Activated T-cell treated with anti-CD3 and anti-CD28 coated beads for 48 hours (primary cell): ENCODE measurements at places on chromosomes 12 and 14.

DNA sequence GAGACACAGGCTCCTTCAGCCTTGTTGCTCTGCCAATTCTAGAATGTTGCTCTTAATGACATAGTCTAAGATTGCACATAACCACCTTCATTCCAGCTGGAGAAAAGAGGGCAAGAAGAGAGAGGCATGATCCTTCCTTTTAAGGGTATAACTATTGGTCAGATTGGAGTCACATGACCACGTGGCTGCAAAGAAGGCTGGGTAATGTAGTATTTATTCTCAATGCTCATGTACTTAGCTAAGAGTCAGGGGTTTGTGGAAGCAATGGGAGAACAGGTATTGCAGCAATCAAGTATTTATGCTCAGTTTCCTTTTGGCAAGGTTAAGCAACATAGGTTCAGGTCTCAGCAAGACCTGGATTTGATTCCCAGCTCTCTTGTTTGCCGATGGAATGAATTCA lies 298.8 kb upstream of the TBX3 start:
- DNase-seq = no peak

GRCh38 chr12:131528144-131528543 lies 182.7 kb upstream of the SFSWAP start:
- DNase-seq = no peak

- no peak for DNase-seq
Observed at GRCh38 chr14:23025151-23025814, 9.4 kb downstream of the PSMB5 start.

DNA sequence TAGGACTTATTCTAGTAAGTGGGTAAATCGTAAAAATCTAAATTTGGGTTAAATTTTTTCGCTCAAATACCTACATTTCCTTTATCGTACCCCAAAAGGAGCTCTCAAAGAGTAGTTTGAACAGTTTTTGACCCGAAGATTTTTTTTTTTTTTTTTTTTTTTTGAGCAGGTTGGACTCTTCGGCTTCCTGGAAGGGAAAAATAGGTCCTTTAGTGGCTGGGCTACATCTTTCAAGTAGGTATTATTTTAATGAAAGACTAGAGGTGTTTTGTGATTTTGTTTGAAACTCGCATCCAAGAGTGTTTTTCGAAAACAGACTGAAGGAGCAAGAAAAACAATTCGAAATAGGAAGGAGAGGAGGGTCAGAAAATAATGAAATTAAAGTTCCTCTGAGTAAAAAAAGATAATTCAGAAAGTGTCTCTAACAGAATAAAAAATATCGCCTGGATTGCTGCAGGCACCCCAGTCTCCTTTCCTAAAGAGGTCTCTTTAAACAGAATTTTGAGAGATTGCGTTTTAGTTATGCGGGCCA lies 6.0 kb downstream of the CDKN1B start:
- DNase-seq = no peak

DNA sequence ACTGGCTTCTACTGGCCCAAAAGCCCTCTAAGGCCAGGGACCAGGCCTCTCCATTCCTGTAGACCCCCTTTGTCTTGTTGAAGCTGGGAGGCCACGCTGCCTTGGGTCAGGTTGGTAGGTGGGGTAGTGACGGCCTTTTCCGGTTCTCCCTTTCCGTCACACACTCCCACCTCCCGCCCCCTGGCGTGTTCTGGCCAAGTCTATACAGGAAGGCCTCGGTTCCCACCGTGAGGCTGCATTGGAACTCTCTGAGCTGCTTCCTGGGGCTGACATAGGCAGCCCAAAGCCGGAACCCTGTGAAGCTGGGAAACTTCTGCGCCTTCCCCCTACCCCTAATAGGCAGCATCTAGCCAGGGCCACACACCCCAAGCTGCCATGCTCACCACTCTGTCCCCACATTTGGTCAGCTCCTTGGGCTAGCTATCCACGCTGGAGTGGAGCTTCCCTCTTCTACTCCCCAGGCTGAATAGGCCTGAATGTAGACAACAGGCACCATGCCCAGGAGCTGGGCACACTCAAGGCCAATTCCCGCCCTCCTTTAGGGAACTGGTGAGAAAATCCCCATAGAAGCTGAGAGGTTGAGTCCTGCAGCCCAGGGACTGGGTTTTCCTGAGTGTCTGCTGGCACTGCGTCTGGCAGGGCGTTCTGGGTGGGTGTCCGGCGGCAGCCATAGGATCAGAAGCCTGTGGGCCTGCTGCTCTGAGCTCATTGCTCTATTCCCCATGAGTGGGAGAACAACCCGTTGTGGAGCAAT lies 35.7 kb downstream of the RIN3 start:
- DNase-seq = no peak

GRCh38 chr12:57235017-57235727 lies 5.7 kb downstream of the SHMT2 start:
- DNase-seq = no peak

- no peak for DNase-seq
Observed at GRCh38 chr12:38392554-38393144, 76.1 kb downstream of the ALG10B start.

- DNase-seq = no peak
Observed at GRCh38 chr12:113284751-113285150, 50.2 kb downstream of the SLC8B1 start.

DNA sequence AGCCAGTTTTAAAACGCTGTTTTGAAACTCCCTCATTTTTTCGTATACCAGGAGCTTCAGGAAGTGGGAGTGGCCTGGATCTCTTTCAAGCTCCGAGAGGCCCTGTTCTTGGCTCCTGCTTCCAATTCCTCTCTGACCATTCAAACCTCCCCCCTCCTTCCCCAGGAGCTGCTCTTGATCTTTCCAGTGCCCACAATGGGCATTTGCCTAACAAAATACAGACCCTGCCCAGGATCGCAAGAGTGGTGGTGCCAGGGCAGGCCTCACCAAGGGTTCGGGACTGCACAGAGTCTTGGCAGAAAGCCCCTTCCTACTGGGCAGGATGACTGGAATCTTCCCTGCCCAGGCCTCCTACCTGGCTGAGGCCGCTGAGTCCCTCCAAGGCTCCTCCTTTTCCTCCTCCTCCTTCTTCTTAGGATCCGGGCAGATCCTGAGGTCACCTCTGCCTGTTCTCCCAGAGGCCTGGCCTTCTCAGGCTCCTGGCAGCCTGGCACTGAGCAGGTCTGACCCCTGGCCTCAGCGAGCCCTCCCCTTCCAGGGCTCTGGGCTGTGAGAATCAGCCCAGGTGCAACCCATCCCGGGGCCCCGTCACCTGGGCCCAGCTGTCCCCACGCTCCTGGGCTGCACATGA lies 46.9 kb upstream of the NOS1 start:
- DNase-seq = no peak

GRCh38 chr12:122374707-122375106 lies 47.8 kb downstream of the CLIP1 start:
- no peak for DNase-seq

DNA sequence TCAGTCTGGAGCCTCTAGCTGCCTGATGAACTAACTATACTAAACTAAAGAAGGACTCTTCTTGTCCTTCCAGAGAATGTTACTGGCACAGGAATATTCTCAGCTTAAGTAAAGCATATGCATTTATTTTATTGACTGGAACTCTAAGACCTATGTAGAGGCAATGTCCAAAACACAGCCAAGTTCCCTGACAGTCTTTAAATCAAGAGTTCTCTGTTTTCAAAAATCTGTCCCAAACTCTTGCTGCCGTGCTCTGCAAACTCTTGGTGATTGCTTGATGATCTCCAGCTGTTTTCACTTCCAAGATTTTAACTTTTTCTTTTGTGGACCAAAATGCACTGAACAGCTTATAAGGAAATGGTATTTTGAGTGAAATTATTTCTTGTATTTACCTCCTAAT lies 67.5 kb upstream of the DAAM1 start:
- no peak for DNase-seq

DNA sequence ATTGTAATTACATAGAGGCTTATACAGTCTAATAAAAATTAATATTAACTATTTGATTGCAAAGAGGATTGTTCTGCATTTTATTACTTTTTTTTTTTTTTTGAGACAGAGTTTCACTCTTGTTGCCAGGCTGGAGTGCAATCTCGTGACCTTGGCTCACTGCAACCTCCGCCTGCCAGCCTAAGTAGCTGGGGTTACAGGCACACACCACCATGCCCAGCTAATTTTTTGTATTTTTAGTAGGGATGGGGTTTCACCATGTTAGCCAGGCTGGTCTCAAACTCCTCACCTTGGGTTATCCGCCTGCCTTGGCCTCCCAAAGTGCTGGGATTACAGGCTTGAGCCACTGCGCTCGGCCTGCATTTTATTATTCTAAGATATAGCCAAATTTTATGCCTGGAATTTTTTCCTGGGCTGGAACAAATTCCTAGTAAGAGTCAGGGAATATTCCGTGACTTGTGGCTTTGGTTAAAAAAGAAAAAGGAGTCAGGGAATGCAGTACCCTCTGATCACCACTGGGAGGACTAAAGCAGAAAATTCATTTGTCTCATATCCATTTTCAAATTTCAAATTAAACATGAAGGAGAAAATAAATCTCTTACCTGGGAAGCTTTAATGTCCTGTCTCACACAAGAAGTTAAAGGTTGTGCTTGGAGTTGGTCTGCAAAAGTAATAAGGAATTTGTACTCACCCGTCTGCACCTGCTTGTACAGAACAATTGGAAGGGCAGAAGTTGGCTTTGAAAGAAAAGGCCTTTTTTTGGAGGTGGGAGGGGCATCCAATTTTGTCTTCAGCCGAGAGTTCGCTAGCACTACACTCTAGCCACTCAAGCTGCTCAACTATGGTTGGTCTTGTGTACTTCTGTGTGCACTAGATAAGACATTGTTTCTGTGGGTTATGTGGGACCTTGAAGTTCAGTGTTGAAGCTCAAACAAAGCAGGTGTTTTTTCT lies 8.7 kb downstream of the MARK3 start:
- DNase-seq = no peak

DNA sequence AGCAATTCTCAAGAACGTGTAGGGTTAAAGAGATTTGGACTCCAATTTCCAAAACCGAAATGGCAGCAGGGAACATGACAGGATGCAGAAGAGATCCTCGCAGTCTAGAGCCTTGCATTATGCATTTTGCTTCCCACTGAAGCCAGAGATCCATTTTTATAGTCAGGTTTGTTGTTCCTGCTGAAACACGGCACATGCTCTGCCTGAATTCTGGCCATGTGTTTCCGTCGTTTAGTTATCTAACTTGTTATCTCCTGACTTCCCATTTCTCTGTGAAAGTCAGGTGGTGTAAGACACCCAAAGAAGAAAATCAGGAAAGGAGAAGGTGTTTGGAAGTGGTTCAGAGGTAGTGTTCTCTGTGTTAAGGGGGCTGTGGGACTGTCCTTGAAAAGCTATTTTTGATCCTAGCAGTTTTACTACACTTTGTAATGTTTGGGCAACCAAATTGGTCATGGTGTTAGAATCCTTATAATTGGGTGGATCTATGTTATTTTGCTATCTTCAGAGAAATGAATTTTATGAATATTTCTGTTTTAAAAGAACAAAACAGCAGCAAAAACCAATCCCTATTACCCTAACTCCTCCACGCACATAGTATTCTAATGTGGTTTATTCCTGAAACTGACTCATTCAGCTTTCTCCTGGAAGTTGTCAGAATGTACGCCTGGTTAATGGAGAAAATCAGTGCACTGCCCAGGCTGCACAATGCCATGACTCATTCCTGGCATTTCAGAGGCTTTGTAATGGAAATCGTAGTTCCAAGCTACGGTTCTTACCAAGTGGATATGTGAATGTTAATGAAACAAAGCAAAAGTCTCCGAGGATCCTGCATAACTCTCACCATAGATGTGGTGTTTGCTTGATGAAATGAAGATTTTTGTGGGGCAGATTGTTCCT lies 110.1 kb downstream of the SAMD4A start:
- DNase-seq = no peak

DNA sequence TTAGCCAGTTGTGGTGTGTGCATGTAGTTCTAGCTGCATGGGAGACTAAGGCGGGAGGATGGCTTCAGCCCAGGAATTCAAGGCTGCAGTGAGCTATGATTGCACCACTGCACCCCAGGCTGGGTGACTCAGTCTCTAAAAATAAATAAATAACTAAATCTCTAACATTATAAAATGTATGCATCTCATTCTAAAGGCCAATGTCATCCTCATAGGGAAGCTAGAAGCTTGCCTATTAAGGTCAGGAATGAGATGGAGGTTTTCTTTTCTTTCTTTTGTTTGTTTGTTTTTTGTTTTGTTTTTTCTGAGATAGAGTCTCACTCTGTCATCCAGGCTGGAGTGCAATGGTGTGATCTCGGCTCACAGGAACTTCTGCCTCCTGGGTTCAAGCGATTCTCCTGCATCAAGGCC lies 48.8 kb upstream of the PAPLN start:
- no peak for DNase-seq

DNA sequence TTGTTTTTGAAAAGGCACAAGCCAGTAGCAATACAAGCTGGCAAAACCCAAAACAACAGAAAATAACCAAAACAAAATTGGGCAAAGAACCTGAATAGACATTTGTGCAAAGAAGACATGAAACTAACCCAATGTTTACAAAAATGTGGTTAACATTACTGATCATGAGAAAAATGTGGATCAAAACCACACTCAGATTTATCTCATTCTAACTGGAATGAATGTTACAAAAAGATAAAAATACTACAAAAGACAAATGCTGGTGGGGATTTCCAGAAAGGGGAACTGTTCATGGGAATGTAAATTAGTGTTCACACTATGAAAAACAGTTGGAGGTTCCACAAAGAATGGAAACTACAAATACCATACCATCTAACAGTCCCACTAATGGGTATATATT lies 26.6 kb downstream of the ASCL4 start:
- no peak for DNase-seq

DNA sequence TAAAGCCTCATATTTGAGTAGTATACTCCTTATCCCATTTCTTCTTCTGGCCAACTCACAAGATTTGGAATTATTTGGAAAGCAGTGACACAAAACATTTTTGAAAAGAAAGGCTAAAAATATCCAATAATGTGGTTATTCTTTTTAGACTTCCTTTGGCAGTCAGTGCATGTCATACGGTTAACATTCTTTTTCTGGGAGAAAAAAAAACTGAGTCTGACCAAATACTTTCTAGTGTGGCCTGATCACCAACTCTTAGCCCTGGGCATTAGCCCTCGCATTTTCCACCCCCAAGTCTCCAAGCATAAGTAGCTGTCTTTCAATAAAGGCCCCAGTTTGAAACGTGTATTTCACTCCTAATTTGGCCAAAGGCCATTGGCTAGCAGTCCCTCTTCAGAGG lies 5.9 kb downstream of the RASSF3 start:
- no peak for DNase-seq

GRCh38 chr12:111248236-111249017 lies 120.5 kb downstream of the PHETA1 start:
- DNase-seq = no peak

DNA sequence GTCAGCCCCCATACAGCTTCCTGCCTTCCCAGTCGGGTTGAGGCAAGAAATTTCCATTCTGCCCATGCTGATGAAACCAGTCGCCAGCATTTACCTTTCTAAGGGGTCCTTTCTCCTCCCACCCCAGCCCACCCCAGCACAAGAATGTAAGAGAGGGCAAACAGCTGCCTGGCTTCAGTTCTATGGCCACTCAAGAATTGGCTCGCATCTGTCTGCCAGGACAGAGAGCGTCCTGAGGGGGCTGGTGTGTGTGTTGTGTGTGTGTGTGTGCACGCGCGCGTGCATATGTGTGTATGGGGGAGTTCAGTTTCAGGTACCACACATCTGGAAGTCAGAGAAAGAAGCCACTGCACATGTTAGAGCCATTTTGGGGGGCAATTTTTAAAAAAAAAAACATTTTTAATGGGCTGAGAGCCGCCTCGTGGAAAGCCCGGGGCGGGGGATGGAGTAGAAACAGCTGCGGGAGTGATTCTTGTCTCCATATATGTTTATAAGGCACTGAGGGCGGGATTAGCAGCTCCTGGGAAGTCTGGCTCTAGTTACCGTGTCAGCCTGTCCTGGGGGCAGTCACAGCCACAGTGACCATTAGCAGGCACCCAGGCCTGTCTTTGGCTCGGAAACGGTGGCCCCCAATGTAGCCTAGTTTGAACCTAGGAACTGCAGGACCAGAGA lies at the start of gene WNT5B:
Gene WNT5B (plus strand): TSS at position 566 of the 672 bp plus-strand sequence. CDS start 2,124 bp downstream, outside the sequence.
- DNase-seq = no peak

GRCh38 chr14:50403419-50403818 lies 6.7 kb upstream of the CDKL1 start:
- DNase-seq = no peak
